ENCODE measurements at places on chromosomes 6 and 20.

DNA sequence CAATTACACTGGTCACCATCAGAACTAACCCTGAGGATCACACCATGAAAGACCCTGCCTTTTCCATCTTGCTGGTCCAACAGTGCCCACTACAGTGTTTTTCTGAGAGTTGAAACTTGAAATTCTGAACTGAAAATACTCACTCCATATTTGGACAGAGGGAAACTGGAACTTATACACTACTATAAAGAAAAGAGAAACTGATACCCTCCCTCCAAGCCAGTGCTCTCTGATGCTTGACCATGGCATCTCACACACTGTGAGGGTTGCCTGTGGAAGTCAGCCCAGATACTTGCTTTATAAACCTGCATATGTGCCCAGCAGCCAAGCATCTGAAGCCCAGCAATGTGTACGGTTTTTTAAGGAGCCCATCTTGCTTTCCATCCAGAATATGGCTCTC is 108.7 kb downstream of the FOXA2 start:
- no peaks in the 10 kb centered on the region for H3K4me1 ChIP-seq
- no peaks in the 10 kb centered on the region for H3K27me3 ChIP-seq
- H3K4me3 ChIP-seq, result no peak overlapping the region
- no peak for DNase-seq
- H3K36me3 ChIP-seq, result no peaks in the 10 kb centered on the region

GRCh38 chr6:136890986-136891385 is 31.1 kb upstream of the SLC35D3 start:
- H3K4me1 ChIP-seq, result no peaks in the 10 kb centered on the region
- no peak overlapping the region for H3K4me3 ChIP-seq
- DNase-seq, result no peak
- no peaks in the 10 kb centered on the region for H3K36me3 ChIP-seq
- H3K27ac ChIP-seq, result no peak overlapping the region

DNA sequence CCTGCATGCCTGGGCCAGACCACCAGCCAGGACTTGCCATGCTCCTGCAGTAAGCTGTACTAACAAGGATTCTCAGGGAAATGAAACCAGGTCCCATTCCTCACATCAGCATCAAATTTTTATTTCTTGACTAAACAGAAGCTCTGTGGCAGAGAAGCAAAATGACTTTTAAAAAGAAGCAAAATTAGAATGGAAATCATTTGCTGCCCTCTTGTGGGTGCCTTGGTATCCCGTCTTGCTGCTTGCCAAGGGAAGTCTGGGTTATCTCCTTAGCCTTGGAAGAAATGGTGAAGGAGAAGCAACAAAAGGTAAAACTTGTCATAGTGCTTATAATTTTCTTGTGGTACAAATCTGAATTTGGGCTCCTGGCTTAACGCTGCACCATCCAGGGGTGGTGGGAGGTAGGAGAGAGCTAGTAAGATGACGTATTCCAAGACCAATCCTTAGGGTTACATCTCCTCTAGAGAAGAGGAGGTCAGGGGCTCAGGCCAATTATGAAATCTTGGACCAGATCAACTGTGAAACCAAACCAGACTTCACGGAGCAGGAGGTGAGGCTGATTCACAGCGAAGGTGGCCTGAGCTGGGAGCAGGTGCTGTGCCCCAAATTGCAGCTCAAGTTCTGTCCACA is 107.5 kb downstream of the FAXC start:
- H3K27ac ChIP-seq, result no peak overlapping the region
- H3K36me3 ChIP-seq, result no peaks in the 10 kb centered on the region
- DNase-seq, result no peak
- no peaks in the 10 kb centered on the region for H3K27me3 ChIP-seq

DNA sequence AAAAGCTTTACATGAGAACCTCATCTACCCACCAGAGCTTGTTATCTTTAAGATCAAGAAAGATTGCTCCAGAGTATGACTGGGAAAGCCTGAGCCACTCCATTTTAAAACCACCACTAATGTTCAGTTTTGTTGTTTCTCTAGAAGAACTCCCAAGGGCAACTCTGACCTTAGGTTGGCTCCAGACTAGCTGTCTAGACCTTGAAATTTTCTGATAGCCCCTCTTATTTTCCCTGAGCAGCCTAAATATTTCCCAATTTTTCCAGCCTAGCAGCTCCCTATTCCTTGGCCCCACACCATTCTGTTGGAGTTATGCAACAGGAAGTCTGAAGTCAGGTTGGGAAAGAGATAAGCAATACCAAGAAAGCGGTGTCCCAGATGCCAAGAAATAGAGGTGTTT is 84.6 kb upstream of the TCF21 start:
- H3K27ac ChIP-seq, result no peak overlapping the region
- no peak for DNase-seq
- H3K27me3 ChIP-seq, result no peaks in the 10 kb centered on the region
- H3K4me3 ChIP-seq, result no peak overlapping the region
- H3K36me3 ChIP-seq, result no peaks in the 10 kb centered on the region

GRCh38 chr20:9514461-9515213 is at the start of gene LAMP5:
LAMP5 (plus strand) TSS chr20:9514590; CDS start chr20:9514853, 263 bp downstream.
- H3K36me3 ChIP-seq, result no peaks in the 10 kb centered on the region
- peaks cover 52% of the 10 kb centered on the region for H3K27me3 ChIP-seq
- no peak for DNase-seq
- peaks cover 7% of the 10 kb centered on the region for H3K4me1 ChIP-seq

DNA sequence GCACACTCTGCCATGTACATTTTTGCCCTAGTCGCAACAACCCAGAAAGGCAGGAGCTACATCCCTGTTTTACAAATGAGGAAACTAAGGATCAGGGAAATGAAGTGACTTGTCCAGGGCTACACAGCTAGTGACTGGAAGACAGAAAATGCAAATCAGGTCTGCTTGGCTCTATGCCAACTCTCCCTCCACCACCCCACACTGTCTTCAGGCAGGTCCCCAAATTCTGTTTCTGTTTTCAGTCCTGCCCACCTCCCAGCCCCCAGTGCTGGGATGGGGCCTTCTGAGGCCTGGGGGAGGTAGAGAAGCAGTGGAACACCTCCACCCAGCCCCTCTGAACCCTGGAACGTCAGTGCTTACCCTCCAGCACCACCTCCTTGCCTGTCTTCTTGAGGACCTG is 5.1 kb downstream of the SNTA1 start:
- H3K4me1 ChIP-seq, result 0 out of 2 replicates have a peak, but pooled peaks cover 2% of the 10 kb centered on the region
- no peaks in the 10 kb centered on the region for H3K36me3 ChIP-seq
- no peak overlapping the region for H3K4me3 ChIP-seq
- H3K27me3 ChIP-seq, result peaks cover 11% of the 10 kb centered on the region
- DNase-seq, result no peak
